CD14-positive monocyte (primary cell): ENCODE measurements at places on chromosomes 2 and 18.

GRCh38 chr18:9771261-9771976, 63.3 kb downstream of the RAB31 start:
- DNase-seq: peak; percentile 73

GRCh38 chr18:62331581-62332356, 6.7 kb downstream of the TNFRSF11A start:
- peak; percentile 14 for DNase-seq

- DNase-seq: no peak
These were observed 40.8 kb downstream of the AGPS start for GRCh38 chr2:177433402-177433801.

DNA sequence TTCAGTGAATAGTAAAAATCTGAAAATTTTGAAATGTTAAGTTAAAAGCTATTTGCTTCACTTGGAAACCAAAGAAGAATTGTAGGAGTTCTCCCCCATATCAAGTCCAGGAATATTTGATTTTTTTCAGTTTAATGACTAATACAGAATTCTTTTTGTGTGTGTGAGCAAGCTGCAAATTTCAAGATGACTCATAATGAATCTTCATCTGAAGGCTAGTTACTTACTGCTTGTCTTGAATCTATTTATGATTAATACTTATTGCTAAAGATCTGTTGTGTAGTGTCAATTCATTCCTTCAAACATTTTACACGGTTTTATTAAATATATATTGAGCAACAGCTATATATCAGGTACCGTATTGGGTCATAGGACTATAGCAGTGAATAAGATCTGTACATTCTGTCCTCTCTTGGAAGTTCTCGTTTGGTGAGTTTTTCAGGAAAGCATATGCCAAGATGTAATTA, 47.8 kb upstream of the CAVIN2 start:
- no peak for DNase-seq

DNA sequence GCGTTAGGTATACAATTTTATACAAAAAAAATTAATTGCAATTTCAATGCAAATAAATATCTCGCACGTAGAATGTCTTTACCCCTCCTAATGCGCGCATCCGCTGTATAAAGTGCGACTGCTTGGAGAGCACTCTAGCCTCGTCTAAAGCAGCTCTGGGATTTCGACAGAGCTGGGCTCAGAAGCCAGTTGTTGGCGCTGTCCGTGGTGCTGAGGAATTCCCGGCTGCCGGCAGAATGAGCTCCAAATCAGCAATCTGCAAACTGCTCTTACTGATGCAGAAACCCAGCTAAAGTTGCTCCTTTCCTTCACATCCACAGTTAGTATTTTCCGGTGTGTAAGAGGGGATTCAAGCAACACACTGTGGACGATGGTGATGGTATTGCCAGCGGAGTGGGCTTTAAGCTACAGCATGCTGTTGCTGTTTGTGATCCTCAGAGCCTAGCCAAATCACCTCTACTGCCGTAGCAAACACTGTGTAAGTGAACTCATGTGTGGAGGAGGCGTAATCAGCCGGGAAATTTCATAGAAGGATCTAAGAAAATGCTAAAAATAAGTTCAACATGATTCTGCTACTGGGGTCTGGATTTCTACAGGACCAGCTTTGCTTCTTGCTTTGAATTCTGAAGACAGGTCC, at the start of gene VWC2L:
Gene VWC2L, plus strand, starts transcription at position 137 of the 637 bp plus-strand sequence. CDS start 3,140 bp downstream, outside the sequence.
- DNase-seq: no peak

DNA sequence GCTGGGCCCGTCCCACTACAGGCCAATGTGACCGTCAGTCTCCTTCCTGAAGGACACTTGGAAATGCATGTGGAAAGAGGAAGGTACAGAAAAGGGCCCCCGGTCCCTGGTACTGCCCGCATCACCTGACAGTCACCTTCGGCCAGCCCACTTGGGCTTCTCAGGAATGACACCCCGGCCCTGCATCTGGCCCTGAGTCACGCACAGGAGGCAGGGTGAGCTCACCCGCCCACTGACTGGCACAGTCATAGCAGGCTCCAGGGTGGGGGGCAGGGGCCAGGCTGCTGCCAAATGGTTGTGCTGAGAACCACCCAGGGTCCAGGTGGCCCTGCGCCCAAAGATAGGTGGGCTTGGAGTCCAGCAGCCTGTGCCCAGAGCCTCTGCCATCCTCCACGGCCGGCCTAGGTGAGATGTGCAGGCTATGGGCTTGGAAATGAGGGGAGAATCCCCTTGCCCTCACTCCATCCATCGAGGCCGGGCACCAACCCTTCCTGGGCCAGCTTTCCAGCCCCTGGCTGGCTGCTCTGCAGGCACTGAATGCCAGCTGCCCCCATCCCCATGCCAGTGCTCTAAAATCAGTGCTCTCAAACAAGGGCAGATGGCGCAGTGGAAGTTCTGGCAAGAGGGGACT, 14.1 kb downstream of the EMX1 start:
- no peak for DNase-seq

DNA sequence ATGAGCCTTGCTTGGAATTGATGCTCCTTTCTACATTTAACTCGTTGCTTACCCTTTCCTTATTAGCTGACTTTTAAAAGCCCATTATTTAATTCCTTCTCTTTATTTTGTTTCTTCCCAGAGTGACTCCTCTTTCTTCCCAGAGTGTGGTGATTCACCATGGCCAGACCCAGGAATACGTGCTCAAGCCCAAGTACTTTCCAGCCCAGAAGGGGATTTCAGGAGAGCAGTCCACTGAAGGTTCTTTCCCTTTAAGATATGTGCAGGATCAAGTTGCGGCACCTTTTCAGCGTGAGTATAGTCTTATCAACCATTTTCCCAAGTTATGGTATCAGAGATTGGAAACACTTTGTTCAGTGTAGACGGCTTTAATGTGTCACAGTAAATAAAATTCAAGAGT, 163.7 kb downstream of the LTBP1 start:
- DNase-seq: no peak

DNA sequence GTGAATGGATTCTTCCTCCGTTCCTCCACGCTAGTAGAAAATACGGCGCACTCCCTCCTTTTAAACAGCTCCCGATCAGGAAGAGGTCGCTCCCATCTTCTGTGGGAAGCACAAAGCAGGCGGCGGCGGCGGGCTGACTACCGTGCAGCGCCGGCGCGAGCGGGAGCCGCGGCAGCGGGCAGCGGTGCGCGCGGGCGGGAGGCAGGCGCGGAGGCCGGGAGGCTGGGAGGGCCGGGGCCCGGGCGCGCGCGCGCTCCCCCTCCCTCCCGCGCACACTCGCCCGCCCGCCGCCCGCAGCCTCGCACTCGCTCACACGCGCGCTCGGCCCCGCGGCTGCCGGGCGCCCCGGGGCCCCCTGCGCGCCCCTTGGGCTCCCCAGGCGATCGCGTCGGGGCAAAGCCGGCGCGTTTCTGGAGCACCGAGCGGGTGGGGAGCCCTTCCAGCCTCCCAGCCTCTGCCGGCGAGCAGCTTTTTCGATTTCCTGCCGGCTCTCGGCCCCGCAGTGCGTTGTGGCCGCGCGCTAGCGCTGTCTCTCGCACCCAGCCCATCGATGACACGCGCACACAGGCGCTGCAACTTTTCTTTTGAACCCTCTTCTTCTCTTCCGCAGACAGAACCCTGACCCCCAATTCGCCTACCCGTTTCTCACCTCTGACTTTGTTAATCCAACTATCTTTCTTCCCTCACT, at the start of gene SLC8A1:
Gene SLC8A1, minus strand, starts transcription at position 173 of the 688 bp plus-strand sequence.
- no peak for DNase-seq

- no peak for DNase-seq
These were observed 11.9 kb upstream of the ASPRV1 start for GRCh38 chr2:69973335-69973735.

DNA sequence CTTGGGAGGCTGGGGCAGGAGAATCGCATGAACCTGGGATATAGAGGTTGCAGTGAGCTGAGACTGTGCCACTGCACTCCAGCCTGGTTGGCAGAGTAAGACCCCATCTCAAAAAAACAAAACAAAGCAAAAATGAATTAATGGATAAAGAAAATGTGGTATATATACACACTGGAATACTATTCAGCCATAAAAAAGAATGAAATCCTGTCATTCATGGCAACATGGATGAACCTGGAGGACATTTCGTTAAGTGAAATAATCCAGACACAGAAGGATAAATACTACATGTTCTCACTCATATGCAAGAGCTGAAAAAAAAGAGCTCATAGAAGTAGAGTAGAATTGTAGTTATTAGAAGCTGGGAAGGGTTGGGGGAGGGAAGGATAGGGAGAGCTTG, 80.8 kb downstream of the RAB31 start:
- DNase-seq: no peak

- DNase-seq: no peak
These were observed 34.1 kb downstream of the MAPK4 start for GRCh38 chr18:50594012-50594411.

DNA sequence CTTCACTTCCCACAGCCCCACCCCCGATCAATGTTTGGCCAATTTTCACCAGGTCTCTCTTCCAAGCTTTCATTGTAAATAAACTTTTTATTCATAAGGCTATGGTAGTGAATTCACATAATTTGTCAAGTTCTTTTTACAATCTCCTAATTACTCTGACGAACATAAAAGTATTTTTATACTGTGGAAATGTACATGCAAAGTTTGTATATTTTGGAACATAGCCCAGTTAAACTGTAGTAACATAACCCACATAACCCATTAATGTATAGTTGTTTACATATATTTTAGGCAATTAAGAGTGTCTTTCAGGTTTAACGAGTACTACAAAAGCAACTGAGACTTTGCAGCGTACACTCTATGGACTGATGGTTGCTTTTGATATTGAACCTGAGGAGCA, 228.3 kb upstream of the ERBB4 start:
- no peak for DNase-seq
